ENCODE measurements at places on chromosomes 3 and 15.
A peak's percentile ranks its signal among the peaks of the same experiment; 100 is the strongest.

GRCh38 chr3:190768891-190769290, 93.6 kb downstream of the GMNC start:
- H3K27ac ChIP-seq = no peak overlapping the region
- no peaks in the 10 kb centered on the region for H3K4me1 ChIP-seq
- H3K36me3 ChIP-seq = no peaks in the 10 kb centered on the region
- no peak overlapping the region for H3K4me3 ChIP-seq
- no peaks in the 10 kb centered on the region for H3K27me3 ChIP-seq

- no peaks in the 10 kb centered on the region for H3K27me3 ChIP-seq
- no peaks in the 10 kb centered on the region for H3K4me1 ChIP-seq
- H3K4me3 ChIP-seq = no peak overlapping the region
Observed at GRCh38 chr3:41274944-41275668, 75.8 kb downstream of the CTNNB1 start.

GRCh38 chr3:59573911-59574310, 524.1 kb upstream of the CFAP20DC start:
- peaks cover 2% of the 10 kb centered on the region for H3K4me1 ChIP-seq
- DNase-seq = no peak
- H3K4me3 ChIP-seq = no peak overlapping the region
- H3K27ac ChIP-seq = no peak overlapping the region
- H3K36me3 ChIP-seq = no peaks in the 10 kb centered on the region

GRCh38 chr3:107065094-107065861, 312.0 kb upstream of the CCDC54 start:
- H3K27me3 ChIP-seq = no peaks in the 10 kb centered on the region
- H3K4me1 ChIP-seq = no peaks in the 10 kb centered on the region
- DNase-seq = peak; percentile 14
- H3K27ac ChIP-seq = no peak overlapping the region
- no peaks in the 10 kb centered on the region for H3K36me3 ChIP-seq

DNA sequence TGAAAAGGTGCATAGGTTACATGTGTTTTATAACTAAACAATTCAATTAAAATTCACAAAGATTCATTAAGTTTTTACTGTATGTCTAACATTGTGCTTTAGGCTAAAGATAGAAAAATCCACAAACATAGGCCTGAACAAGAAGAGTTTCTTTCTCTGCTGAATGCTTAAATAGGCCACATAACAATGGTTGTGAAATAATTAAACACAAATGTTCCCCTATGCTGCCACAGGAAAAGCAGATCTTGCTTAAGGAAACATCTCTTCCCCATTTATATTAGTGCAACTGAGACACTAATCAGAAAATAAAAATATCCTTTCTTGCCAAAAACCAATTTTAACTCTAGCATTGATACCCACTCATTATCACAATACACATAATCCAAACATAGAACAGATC, 725.4 kb upstream of the DPPA4 start:
- no peaks in the 10 kb centered on the region for H3K4me1 ChIP-seq
- no peaks in the 10 kb centered on the region for H3K36me3 ChIP-seq
- no peaks in the 10 kb centered on the region for H3K27me3 ChIP-seq
- no peak overlapping the region for H3K4me3 ChIP-seq

GRCh38 chr3:150607267-150608065, 4.3 kb downstream of the SELENOT start:
- no peak overlapping the region for H3K4me3 ChIP-seq
- no peaks in the 10 kb centered on the region for H3K36me3 ChIP-seq
- H3K4me1 ChIP-seq = peaks cover 2% of the 10 kb centered on the region
- no peaks in the 10 kb centered on the region for H3K27me3 ChIP-seq
- peak overlapping the region; percentile 81 for H3K27ac ChIP-seq

GRCh38 chr3:10950476-10951294, 41.9 kb upstream of the SLC6A1 start:
- DNase-seq = peak; percentile 69
- no peaks in the 10 kb centered on the region for H3K27me3 ChIP-seq
- no peak overlapping the region for H3K27ac ChIP-seq
- no peaks in the 10 kb centered on the region for H3K36me3 ChIP-seq

DNA sequence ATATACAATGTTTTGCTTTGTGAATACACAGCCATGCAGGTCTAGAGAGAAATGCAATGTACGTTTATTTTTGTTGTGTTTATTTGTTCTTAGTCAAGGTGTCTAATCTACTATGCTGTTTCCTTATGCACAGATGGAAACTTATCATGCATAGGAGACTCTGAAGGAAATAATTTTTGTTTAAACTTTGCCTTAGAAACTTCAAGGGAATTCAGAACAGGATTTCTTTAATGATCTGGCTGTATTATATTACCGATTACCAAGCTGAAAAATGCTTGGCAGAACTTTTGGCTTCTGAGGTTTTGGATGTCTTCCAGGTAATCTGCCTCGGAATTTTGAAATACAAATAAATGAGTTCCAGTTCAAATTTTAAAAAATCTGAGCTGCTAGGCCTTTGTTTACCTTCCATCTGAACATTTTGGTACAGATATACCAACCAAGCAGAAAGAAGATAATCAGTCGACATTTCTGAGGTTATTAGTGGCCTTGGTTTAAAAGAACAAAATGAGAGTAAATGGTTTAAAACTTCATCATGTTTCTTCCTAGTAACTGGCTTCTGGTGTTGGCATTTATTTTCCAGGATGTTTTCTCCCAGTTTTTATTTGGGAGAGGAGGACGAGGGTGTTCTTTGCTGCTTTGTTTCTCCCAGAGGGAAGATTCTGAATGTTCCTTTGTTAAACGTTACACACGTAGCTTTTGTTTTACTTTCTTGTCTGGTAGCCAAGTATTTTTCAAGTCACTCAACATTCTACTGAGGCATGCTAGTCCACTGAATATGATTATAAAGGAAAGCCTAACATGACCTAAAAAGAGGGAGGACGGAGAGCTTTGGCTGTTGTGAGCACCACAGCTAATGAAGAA, 421.8 kb upstream of the TBL1XR1 start:
- H3K27ac ChIP-seq = no peak overlapping the region
- no peaks in the 10 kb centered on the region for H3K27me3 ChIP-seq
- no peaks in the 10 kb centered on the region for H3K4me1 ChIP-seq
- DNase-seq = no peak
- no peaks in the 10 kb centered on the region for H3K36me3 ChIP-seq
- H3K4me3 ChIP-seq = no peak overlapping the region

- no peaks in the 10 kb centered on the region for H3K36me3 ChIP-seq
- H3K4me3 ChIP-seq = no peak overlapping the region
- no peaks in the 10 kb centered on the region for H3K4me1 ChIP-seq
- no peak for DNase-seq
Observed at GRCh38 chr3:27185231-27185989, 183.8 kb downstream of the NEK10 start.

- H3K27me3 ChIP-seq = no peaks in the 10 kb centered on the region
- no peaks in the 10 kb centered on the region for H3K4me1 ChIP-seq
- no peak overlapping the region for H3K4me3 ChIP-seq
- no peak overlapping the region for H3K27ac ChIP-seq
Observed at GRCh38 chr15:39459548-39459947, 121.3 kb upstream of the THBS1 start.

- no peaks in the 10 kb centered on the region for H3K4me1 ChIP-seq
- H3K27ac ChIP-seq = no peak overlapping the region
- no peaks in the 10 kb centered on the region for H3K27me3 ChIP-seq
- H3K36me3 ChIP-seq = no peaks in the 10 kb centered on the region
- no peak overlapping the region for H3K4me3 ChIP-seq
- DNase-seq = no peak
Observed at GRCh38 chr3:141578202-141578973, 91.6 kb downstream of the RASA2 start.

DNA sequence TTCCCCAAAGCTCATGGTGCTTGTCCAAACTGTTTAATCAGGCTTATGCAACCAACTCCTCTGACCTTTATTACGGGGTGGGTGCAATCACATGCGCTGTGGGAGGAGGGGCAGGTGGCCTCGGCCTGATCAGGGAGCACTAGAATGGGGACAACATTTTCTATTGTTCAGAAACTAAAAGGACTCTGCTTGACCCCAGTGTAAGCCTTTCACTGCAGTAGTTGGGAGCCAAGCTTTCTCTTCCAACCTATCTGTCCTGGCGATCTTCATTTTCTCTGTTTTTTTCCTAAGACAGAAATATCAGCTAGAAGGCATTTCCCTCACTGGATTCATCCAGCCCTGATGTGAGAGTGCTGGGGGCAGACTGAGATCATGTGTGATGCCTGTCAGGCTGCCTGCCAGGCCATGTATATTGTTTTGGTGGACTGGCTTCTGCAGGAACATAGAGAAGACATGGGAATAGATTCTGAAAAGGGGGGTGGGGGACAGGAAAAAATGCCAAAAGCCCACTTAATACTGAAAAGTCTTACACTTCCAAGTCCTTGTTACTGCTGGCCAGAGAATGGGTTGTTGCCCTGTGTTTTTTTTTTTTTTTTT, 627.0 kb upstream of the TBL1XR1 start:
- H3K36me3 ChIP-seq = no peaks in the 10 kb centered on the region
- no peak overlapping the region for H3K27ac ChIP-seq
- no peak overlapping the region for H3K4me3 ChIP-seq
- no peaks in the 10 kb centered on the region for H3K27me3 ChIP-seq
- no peaks in the 10 kb centered on the region for H3K4me1 ChIP-seq

DNA sequence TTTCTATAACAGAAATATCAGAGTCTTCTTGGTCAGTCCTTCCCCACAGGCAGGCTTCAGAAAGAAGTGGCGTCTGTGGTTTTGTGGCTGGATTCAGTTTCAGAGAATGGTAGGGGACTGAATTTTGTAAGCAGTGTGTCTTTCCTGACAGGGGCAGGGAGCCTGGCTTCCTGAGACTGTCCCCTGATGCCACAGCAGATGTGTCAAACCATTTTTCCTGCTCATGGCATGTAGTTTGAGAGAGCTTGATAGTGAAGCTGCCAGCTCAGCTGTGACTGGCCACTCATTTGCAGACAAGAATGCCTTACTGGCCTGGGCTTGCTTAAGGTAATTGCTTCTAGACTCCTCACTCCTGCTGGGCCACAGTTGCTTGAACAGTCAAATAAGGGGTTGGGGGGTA, 26.4 kb downstream of the LARS2 start:
- H3K4me1 ChIP-seq = no peaks in the 10 kb centered on the region
- H3K36me3 ChIP-seq = peaks cover 2% of the 10 kb centered on the region
- H3K27me3 ChIP-seq = no peaks in the 10 kb centered on the region
- no peak overlapping the region for H3K4me3 ChIP-seq
- DNase-seq = no peak
- H3K27ac ChIP-seq = no peak overlapping the region

DNA sequence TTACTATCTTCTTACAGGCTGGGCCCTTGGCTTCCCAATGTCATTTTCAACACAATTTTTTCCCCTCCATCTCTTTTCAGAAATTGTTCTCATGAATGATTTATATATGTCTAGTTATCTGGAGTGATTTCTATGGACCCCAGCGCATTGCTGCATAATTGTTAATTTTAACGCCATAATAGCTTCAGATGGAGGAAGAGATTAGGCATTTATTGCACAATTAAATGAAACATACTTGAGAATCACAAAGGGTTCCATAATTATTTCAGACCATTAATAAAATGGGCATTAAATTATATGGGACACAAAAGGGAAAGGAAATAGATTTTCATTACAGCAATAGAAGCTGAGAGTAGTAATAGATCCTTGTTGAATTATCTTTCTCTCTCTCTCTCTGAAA, 70.3 kb upstream of the SOX14 start:
- H3K4me1 ChIP-seq = peaks cover 3% of the 10 kb centered on the region
- no peak overlapping the region for H3K27ac ChIP-seq
- no peak overlapping the region for H3K4me3 ChIP-seq

- H3K36me3 ChIP-seq = no peaks in the 10 kb centered on the region
- no peak for DNase-seq
- H3K27ac ChIP-seq = no peak overlapping the region
- H3K4me1 ChIP-seq = no peaks in the 10 kb centered on the region
- no peak overlapping the region for H3K4me3 ChIP-seq
- no peaks in the 10 kb centered on the region for H3K27me3 ChIP-seq
Observed at GRCh38 chr15:23411841-23412240, 35.2 kb downstream of the GOLGA6L2 start.

DNA sequence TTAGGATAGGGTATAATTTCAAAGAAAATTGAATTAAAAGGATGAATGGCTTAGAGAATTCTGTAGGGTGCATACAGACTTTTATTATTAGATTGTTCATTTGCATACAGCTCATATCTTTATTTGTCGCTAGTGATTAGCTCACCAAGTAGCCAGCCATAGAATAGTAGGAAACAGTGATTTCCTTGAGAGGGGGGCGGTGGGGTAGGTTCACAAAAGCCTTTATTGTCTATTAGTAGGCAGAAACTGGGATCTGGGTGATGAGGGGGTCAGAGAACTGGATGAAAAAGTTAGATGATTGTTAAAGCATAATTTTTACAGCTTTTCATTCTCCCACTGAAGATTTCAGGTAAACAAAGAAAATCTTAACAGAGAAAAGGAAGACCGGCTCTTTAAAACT, 77.6 kb upstream of the RAP2B start:
- H3K4me3 ChIP-seq = no peak overlapping the region
- no peaks in the 10 kb centered on the region for H3K27me3 ChIP-seq
- DNase-seq = no peak
- H3K4me1 ChIP-seq = no peaks in the 10 kb centered on the region

- DNase-seq = no peak
- no peaks in the 10 kb centered on the region for H3K27me3 ChIP-seq
- H3K36me3 ChIP-seq = no peaks in the 10 kb centered on the region
- no peak overlapping the region for H3K27ac ChIP-seq
- no peak overlapping the region for H3K4me3 ChIP-seq
Observed at GRCh38 chr3:5357089-5357488, 169.6 kb downstream of the EDEM1 start.

GRCh38 chr3:89565098-89565497, 457.7 kb downstream of the EPHA3 start:
- no peaks in the 10 kb centered on the region for H3K4me1 ChIP-seq
- no peak overlapping the region for H3K27ac ChIP-seq
- no peaks in the 10 kb centered on the region for H3K27me3 ChIP-seq

DNA sequence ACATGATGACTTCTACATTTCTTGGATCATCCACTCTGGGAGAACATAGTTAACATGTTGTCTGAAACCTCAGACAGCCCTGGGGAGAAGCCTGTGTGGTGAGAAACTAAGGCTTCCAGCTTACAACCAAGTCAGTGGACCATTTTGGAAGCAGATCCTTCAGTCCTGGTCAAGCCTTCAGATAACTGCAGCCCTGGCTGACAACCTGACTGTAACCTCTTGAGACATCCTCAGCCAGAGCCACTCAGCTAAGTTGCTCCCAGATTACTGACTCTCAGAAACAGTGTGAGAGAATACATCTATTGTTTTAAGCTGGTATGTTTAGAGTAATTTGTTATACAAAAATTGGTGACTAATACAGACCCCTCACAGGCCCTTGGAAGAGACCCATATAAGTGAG, 50.9 kb upstream of the KPNA4 start:
- H3K27me3 ChIP-seq = no peaks in the 10 kb centered on the region
- no peak overlapping the region for H3K4me3 ChIP-seq
- no peak overlapping the region for H3K27ac ChIP-seq

GRCh38 chr15:77518458-77518857, 97.8 kb downstream of the HMG20A start:
- H3K27ac ChIP-seq = no peak overlapping the region
- H3K36me3 ChIP-seq = no peaks in the 10 kb centered on the region
- no peak for DNase-seq
- no peak overlapping the region for H3K4me3 ChIP-seq

Measured in mesendoderm (in vitro differentiated cells).